ENCODE measurements at places on chromosomes 11 and 22.

GRCh38 chr11:11504071-11504470, 117.7 kb downstream of the GALNT18 start:
- no peak for DNase-seq

DNA sequence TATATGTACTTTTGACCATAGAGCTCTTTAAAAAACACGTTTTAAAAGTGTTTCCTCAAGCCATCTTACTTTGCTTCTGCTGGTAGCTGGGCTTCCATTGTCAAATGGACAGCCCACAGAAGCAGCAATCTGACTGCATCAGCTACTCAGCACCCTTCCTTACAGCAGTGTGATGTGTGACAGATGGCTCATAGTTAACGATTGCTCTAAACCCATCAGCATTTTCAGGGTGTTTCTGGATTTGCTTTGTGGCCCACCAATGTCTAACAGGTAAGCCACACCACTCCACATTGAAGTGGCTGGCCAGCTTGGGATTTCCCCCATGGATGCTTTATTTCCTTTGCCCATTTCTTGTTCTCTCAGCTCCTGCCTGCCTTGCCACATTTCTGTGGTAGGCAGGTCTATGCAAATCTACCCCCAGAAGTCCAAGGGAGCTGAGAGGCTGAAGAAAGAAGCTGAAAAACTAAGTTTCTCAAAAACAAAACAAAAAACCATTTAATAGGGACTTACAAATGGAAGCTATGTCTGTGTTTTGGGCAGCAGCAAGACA, 7.3 kb upstream of the FAR1 start:
- DNase-seq, result no peak

GRCh38 chr11:16070573-16070972, 285.8 kb downstream of the SOX6 start:
- no peak for DNase-seq

DNA sequence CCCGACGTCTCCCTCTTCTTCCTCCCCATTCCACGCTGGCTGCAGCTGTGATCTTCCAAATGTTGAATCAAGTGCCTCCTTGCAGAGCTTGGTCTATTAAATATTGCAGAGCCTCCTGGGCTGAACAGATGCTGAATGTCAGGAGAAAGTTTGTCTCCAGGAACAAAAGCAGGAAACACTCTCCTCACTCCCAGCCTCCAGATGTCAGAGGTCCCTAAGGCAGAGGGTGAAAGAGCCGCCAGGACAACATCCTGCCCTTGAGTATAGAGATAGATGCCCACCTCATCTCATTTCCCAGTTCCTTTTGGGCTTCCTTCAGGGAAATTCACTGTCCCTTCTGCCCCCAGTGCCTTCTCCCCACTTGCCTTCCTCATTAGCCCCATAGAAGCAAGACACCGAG, 40.8 kb upstream of the IGSF9B start:
- DNase-seq, result no peak

- no peak for DNase-seq
These were observed 60.5 kb upstream of the UCP3 start for GRCh38 chr11:74069146-74070046.

- DNase-seq, result no peak
These were observed 8.0 kb upstream of the CLCF1 start for GRCh38 chr11:67381244-67381972.

GRCh38 chr22:31629741-31630184, 32.3 kb downstream of the PISD start:
- no peak for DNase-seq

- peak; percentile 11 for DNase-seq
These were observed 839 bp downstream of the CBY1 start for GRCh38 chr22:38657045-38657909.

- DNase-seq, result no peak
These were observed 82.2 kb downstream of the FCHSD2 start for GRCh38 chr11:73059915-73060314.

DNA sequence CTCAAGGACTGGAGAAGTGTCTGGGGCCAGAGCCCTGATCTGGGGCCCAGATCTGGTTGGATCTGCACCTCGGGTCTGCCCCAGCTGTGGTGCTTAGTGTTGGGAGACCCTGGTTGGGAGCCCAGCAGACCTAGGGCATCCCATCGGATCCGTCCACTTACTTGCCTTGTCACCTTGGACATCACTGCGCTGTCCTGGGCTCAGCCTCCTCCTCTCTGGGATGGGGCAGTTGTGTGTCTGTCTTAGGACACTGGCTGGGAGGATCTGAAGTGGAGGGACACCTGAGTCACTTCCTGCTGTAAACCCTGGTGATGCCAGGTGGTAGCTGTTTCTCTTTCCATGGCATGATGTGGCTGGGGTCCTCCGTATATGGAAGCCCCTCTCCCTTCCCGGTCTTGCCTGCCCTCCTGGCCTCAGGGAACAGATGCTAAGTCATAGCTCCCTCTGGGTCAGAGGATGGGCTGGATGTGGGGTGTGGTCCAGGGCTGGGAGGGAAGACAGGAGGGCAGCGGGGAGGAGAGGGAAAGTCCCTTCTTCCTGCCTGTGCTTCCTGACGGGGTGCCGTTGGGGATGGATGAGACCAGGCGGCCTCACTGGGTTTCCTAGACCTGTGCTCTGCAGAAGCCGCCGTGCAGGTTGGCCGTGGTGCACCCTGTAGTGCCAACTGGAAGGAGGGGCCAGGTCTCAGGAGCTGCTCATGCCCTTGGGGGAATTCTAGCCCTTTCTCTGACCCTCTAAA, 12.1 kb upstream of the OMP start:
- DNase-seq, result no peak

GRCh38 chr22:32202539-32203180, 2.2 kb downstream of the RFPL2 start:
- DNase-seq, result no peak

DNA sequence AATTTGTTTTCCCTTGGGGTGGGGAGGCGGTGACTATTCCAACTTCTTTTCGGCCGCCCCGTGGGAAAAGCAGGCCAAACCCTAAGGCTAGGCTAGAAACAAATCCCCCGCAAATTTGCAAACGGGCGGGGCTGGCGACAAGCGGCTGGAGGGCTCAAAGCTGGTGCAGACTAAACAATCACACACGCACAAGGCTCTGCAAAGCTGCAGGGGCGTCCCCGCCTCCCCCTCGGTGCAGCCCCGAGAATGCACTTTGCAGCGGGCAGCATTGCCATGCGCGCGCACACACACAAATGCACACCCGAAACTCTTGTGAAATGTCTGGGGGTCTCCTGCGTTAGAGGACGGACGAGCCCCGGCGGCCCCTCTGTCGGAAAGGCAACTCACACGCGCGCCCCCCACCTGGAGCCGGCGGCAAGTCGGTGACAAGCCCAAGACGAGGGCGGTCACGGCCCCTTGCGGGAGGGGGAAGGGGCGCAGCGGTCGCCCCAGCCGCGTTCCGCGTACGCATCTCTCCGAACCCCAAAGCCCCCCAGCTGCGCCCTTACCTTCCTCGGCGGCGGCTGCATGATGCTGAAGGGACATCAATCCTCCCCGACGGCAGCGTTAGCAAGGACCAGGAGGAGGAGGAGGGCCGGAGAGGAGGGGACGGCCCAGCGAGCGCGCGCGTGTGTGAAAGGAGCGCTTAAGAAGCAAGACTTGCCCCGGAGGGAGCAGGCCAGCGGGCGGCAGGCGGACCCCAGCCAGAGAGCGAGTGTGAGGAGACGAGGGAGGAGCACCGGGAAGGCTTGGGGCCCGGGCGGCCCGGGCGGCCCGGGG, 600 bp downstream of the FCHSD2 start:
- DNase-seq, result no peak

Measured in stimulated activated CD4-positive, alpha-beta T cell treated with anti-CD3 and anti-CD28 coated beads, Interleukin-2, amount 100 ng/mL, for 4 hours (primary cell).